Activated CD4-positive, alpha-beta T cell treated with anti-CD3 and anti-CD28 coated beads, Interleukin-2, amount 50 U/mL, for 24 hours (primary cell): ENCODE measurements at places on chromosomes 7 and 10.

GRCh38 chr7:149772956-149773434 is 393 bp downstream of the ZNF467 start:
- no peak for DNase-seq

- DNase-seq = no peak
Measured at GRCh38 chr10:89615824-89616223, 29.2 kb downstream of the PANK1 start.

- no peak for DNase-seq
Measured at GRCh38 chr7:129401228-129401966, 32.8 kb upstream of the STRIP2 start.

GRCh38 chr10:35112571-35112970 is 14.1 kb upstream of the CREM start:
- DNase-seq = no peak

GRCh38 chr7:131600085-131600881 is 43.9 kb upstream of the PODXL start:
- DNase-seq = no peak

DNA sequence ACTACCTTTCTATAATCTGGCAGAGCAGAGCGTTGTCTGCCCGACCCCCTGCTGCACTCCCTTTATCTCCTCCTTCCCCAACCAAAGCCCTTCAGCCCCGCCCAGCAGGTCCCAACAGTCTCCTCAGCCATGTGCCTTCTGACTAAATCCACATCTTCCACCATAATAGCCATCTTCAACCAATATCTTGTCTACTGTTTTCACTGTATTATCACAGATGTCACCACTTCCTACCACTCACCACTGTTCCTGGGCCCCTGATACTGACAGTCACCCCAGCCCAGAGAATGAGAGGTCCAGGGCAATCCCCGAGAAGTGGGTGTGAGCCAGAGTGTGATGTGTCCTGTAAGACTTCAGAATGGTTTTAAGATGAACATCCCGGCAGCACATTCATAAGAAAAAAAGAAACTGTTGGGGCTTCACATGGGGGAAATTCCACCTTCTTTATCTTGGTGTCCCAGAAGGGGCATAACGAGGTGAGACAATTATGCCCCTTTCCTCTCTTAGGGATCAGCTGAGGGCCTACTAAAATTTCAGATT is 25.3 kb downstream of the CCDC6 start:
- DNase-seq = peak; percentile 40

- peak; percentile 8 for DNase-seq
Measured at GRCh38 chr7:23938937-23939552, 229.0 kb downstream of the STK31 start.

DNA sequence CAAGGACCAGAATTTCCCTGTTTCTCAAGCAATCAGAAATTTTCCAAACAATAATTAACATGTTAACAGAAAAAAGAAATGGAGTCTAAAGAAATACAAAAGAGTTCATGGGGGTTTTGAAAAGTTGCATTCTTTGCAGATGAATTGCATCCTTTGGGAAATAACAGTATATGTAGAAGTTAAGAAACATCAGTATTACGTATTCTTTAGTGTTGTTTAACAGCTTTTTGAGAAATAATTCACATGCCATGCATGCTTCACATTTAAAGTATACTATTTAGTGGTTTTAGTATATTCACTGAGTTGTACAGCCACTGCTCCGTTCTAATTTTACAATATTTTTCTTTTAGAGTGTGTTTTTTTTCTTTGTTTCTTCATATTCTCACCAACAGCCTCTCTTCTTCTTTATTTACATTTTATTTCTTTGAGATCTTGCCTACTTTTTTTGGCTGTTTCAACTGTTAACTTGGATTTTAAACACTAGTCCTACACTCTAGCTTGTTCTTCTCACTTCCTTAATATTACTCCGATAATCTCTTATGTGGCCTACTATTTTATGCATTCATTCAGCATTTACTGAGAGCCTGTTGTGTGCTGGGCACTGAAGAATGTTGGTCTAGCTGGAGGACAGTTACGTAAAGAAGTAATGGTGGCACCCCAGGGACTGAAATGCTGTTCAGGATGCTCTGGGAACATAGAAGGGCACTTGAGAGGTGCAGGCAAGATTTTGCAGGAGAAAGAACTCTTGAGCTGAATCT is 330.1 kb downstream of the EXOC4 start:
- DNase-seq = no peak

DNA sequence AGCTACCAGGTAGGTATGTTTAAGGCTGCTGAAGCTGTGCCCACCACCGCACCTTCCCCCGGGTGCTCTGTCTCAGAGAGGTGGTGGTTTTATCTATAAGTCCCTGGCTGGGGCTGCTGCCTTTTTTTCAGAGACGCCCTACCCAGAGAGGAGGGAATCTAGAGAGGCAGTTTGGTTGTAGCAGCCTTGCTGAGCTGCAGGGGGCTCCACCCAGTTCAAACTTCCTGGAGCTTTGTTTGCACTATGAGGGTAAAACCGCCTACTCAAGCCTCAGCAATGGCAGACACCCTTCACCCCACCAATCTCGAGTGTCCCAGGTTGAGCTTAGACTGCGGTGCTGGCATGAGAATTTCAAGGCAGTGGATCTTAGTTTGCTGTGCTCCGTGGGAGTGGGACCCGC is 43.6 kb upstream of the CYP2C18 start:
- no peak for DNase-seq

GRCh38 chr7:36985866-36986400 is 261.6 kb upstream of the AOAH start:
- no peak for DNase-seq

GRCh38 chr10:29613791-29614190 is 21.0 kb downstream of the SVIL start:
- DNase-seq = no peak

GRCh38 chr10:49803988-49804387 is 41.9 kb upstream of the OGDHL start:
- DNase-seq = no peak

DNA sequence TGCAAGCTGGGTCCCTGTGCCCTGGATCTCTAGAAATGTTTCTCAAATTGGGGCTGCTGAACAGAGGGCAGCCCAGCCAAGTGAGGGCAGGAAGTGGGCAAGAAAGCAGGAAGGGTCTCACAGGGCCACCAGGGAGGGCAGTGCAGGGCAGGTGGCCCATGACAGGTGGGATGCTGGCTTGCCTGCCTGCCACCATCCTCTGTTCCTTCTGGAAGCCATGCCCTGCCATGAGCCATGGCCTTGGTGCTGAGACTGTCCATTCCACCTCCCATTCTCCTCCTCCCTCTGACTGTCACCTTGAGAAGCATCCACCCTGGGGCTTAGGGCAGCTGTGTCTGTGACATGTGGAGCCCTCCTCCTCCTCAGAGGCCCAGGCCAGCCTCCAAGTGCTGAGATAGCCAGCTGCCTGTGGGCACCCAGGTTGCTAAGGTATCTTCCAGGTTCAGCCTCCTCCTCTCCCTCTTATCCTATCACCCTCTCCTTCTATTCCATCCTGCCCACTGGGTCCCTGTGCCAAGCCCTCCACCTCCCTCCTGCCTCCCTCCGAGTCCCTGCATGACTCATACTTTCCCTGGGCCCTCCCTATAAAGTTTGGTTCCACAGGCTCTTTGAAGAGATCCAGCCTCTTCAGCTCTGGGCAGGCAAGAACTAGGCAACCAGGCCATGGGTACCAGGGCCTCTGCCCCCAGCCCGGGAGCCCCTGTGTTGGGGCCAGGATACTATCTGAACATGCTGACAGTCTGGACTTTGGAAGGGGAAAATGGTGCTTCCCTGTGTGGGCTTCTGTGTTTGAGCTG is 1.3 kb downstream of the VSIR start:
- DNase-seq = peak; percentile 60

- no peak for DNase-seq
Measured at GRCh38 chr7:132112657-132113056, 463.6 kb downstream of the PLXNA4 start.

- DNase-seq = no peak
Measured at GRCh38 chr7:14385074-14385473, 395.6 kb upstream of the ETV1 start.

- no peak for DNase-seq
Measured at GRCh38 chr10:87931836-87932230, 68.4 kb downstream of the PTEN start.

GRCh38 chr10:5588080-5588453 is 63.3 kb downstream of the CALML3 start:
- no peak for DNase-seq

DNA sequence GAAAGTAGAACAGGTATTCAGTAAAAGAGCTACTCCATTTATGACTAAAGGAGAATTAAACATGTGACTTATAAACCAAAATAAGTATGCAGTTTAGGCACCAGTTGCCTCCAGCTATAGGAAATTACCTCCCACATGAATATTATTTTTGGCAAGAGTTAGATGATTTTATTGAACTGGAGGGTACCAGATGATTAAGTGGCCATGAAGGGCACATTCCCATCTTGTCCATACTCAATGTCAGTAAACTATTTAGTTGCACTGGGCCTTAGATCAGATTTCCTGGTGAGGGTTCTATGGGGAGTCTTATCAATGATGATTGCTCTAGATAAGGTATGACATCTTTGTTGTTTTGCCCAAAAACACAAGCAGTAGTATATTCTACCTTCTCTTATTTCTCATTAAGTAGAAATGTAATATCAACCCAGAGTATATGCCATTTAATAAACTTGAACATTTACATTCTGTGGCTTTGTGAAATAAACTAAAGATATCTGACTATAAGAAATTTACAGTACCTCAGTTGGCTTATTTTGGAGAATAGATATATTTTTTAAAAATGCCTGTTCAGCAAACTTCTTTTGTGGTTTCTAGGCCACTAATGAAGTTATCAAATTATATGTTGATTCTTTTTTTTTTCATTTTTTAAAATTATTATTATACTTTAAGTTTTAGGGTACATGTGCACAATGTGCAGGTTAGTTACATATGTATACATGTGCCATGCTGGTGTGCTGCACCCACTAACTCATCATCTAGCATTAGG is 145.3 kb downstream of the SEMA3A start:
- no peak for DNase-seq

DNA sequence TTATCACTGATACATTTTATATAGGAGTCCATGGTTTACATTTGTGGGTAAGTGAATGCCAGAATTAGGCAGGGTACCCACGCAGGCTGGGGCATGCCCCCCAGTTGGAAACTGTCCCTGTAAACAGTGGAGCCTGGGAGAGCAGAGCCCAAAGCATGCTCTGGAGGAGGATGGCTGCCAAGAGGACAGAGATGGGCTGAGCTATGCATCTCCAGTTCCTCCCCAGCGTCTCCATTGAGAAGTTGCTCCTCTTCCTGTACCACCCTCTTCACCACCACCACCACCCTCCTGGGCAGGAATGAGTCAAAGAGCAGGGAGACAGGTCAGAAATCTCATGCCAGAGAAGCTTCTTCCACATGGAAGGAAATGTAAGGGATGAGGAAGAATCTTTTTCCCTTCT is 67.7 kb upstream of the KMT2E start:
- DNase-seq = no peak

GRCh38 chr10:132807621-132808049 is 21.7 kb upstream of the NKX6-2 start:
- DNase-seq = no peak

DNA sequence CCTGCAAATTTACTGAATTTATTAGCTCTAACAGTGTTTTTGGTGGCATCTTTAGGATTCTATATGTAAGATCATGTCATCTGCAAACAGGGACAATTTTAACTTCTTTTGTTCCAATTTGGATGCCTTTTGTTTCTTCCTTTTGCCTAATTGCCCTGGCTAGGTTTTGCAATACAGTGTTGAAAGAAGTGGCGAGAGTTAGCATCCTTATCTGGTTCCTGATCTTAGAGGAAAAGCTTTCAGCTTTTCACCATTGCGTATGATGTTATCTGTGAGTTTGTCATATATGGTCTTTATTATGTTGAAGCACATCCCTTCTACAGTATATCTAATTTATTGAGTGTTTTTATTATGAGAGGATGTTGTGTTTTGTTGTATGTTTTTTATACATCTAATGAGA is 301.4 kb downstream of the PTPRN2 start:
- no peak for DNase-seq

DNA sequence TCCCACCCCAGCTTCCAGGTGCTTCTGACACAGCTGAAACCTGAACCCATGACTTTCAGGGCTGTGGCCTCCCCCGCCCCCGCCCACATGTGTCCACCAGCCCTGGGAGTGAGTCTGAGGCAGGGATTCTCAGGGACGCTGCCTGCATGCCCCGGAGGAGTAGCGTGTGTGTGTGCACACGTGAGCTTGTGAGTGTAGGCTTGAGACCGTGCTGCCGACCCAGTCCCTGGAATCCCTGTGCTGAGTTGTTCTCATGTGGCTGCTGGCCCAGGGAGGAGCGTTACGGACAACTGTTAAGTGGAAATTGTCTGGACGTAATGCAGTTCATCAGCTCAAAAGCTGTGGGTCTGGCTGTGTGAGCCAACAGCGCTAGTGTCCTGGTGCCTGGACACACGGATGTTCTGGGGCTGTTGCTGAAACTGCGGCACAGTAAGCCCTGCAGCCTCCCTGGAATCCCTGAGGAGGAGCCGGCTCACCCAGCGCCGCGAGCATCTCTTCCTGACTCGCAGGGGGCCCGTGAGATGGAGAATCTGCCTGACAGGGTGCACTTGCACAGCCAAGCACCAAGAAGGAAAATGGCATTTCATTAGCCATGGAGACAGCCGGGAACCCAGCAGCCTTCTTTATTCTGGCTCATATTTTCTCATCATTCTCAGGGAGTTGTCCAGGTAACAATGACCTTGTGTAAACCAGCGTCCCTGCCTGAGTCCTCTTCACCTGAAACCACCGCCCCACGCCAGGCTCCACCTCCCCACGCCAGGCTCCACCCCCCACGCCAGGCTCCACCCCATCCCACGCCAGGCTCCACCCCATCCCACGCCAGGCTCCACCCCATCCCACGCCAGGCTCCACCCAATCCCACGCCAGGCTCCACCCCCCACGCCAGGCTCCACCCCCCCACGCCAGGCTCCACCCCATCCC is 603.9 kb downstream of the PTPRN2 start:
- DNase-seq = no peak

GRCh38 chr7:34747867-34748727 is 90.1 kb downstream of the NPSR1 start:
- DNase-seq = no peak

DNA sequence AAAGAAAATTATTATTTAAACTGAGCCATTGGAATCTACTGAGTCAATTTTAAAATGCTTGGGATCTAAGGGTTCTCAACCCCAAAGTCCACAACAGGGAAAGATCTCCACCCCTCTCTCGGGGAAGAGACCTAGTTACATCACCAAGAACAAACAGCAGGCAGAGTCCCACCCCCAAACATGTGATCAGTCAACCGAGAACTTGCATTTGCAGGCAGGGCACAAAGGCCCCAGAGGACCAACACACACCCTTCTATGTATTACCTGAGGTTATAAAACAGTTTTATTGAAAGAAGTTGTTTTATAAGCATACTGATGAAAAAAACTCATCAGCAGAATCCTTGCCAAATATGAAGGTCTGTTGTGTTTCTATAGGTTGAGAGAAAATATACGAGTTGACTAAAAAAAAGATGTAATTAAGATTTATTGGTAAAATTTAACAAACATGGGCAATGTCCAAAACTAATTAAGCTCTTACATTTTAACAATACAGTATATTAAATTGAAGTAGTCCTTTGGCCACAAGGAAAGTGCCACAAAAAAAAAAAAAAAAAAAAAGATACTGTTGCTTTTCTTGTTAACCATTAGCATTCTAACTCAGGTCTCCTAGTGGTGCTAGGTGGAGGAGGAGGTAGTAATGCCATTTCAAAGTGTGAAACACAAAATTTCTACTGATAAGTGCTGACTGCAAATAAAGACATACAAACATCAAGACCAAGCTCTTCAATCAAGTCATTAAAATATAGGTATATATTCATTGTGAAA is 975 bp upstream of the USP54 start:
- no peak for DNase-seq

GRCh38 chr7:35584990-35585389 is 109.9 kb downstream of the HERPUD2 start:
- DNase-seq = no peak
